ENCODE measurements at places on chromosomes 2 and 18.

DNA sequence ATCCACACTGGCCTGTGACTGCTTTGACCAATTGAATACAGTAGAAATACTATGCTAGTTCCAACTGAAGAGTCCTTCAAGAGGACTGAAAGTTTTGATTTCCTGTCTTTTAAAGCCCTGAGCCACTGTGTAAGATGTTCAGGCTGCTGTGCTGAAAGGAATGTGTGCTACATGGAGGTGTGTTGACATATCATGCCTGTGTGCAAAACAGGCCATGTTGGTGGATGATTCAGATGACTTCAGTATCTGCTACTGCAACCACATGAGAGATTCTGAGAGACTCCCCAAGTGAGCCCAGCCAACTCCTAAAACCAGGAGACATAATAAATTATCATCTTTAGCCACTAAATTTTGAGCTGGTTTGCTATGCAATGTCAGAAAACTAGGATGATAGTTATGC is 662.9 kb downstream of the ZEB2 start:
- DNase-seq = no peak

GRCh38 chr2:40395169-40396073 is 56.5 kb downstream of the SLC8A1 start:
- no peak for DNase-seq

GRCh38 chr2:101121174-101121573 is 30.0 kb downstream of the TBC1D8 start:
- DNase-seq = no peak

DNA sequence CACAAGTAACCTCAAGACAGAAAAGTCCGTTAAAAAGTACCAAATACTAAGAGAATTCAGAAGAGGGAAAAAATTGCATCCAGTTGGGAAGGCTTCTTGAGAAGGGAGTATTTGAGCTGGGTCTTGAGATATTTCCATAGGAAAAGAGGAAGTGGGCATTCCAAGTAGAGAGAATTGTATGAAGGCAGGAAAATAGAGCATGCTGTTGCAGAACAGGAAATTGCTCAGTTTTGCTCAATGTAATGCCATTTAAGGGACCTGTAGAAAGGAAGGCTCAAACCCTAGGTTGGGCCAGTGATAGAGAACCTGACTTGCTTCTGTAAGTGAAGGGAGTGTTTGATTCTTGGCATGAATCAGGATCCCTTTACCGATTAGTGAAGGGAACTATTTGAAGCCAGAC is 1.0 kb upstream of the ZC3H8 start:
- DNase-seq = no peak

DNA sequence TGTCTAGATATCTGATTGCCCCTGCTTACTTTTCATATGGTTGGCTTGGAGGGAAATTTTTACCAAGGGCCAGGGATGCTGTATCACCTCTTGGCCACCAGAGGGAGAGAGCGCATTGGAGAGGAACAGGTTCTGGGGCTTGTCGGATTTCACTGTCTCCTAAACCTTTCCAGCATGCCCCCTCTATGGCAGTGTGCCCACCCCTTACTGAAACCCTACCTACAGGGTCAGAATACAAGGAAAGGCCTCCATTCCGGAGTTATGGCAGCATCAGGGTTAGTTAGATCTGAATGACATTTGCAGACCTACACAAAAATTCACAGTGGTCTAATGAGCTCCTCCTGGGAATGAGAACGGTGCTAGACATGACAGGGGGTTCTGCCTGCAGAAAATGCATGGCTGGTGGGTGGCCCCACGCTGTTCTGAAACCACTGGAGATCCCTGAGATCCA is 5.8 kb downstream of the SLC14A2 start:
- no peak for DNase-seq

GRCh38 chr2:216420367-216421101 is 8.2 kb downstream of the SMARCAL1 start:
- DNase-seq = no peak

GRCh38 chr2:55229221-55229620 is 2.9 kb downstream of the CLHC1 start:
- DNase-seq = no peak

- no peak for DNase-seq
Observed at GRCh38 chr2:240350006-240350355, 85.5 kb upstream of the GPC1 start.

GRCh38 chr2:6024784-6025183 is 332.6 kb downstream of the SOX11 start:
- DNase-seq = no peak

DNA sequence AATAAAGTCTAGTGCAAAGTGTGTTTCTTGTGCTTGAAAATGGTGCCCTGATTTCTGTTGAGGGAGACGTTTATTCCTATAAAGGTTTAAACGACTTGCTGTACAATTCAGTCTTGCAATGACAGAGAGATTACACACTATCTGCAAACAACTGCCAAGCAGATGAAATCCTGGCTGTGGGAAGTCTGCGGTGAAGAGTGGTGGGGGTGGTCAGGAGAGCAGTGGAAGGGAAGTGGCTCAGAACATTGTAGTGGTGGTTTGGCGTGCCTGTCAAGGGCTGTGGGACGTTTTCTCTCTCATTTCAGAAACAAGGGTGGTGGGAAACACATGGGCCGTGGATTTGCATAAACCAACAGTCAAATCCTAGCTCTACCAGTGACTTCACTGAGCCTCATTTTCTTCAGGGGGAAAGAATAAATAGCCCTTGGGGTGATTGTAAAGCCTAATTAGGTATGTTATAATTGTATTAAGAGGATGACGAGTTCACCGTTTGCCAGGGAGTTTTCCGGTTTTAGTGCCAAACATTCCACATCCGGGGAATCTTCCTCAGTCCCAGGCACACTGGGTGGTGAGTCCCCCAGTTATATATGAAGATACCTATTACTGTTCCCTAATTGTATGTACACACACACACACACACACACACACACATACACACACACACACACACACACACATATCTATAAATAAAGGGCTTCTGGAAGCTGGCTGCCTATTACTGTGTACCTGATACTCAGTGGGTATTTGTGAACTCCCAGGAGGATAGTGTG is 115.0 kb downstream of the SPTBN1 start:
- no peak for DNase-seq

DNA sequence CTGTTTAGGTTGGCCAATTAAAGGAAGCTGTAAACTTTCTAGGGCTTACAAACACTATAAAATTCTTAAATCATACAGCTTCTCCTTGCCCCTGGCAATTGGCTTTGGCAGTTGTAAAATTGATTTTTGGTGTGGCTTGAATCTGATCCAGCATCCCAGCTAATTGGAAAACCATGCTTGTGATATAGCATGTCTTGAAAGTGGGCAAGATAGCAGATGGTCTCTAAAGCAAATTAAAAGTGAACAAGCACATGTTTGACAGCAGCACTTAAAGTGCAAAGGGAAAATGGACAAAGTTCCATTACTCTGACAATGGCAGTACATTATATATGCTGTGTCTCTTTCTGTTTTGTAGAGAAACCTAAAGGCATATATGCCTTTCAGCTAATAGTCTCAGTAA is 302.9 kb upstream of the NXPH2 start:
- DNase-seq = no peak

- peak; percentile 87 for DNase-seq
Observed at GRCh38 chr2:239953418-239954061, 71.6 kb downstream of the NDUFA10 start.

DNA sequence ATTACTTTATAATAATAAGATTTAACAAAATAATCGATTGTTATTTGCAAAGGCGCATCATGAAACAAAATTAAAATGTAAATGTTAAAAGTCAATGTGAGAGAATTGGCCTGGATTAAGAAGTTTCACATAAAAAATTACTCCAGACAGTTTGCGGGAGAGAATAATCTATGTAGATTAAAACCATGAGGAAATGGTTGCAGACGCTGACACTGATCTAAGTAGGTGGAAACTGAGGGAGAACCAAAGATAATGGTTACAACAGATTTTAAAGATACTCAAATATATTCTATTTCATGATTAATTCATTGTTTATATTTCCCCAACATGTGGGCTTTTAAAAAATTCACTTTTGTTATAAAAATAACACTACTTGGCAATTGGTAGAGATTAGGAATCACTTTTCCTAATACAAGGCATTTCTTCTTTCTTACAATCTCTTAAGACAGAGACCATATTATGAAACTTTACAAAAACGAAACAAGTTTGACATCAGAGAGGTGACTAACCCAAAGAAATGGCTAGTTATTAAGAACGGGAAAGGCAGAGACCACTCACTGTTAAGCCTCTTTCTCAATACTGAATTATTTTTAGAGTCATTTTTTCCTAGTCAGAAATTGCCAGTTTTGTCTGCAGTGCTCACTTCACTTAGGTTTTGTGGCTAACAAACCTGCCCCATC is 1.6 kb downstream of the KANSL1L start:
- DNase-seq = no peak

DNA sequence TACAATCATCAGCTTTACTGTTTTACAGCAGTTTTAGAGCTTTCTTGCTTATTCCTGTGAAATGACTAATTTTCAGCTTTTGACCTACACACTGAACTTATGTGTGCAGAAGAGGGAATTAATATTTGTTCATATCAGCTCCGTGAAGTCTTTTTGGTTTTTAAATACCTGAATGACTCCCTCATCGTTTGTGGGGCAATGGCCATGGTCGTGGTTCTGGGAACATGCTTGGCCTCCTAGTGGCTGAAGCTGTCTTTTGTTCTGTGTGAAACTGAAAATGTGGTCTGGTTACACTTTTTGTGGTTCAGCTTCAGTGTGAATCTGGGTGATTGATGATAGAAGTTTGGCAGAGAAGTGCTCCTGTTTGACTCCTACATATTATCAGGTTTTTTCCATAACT is 408.1 kb downstream of the THSD7B start:
- DNase-seq = no peak
